ENCODE measurements at places on chromosomes 2 and 18.

DNA sequence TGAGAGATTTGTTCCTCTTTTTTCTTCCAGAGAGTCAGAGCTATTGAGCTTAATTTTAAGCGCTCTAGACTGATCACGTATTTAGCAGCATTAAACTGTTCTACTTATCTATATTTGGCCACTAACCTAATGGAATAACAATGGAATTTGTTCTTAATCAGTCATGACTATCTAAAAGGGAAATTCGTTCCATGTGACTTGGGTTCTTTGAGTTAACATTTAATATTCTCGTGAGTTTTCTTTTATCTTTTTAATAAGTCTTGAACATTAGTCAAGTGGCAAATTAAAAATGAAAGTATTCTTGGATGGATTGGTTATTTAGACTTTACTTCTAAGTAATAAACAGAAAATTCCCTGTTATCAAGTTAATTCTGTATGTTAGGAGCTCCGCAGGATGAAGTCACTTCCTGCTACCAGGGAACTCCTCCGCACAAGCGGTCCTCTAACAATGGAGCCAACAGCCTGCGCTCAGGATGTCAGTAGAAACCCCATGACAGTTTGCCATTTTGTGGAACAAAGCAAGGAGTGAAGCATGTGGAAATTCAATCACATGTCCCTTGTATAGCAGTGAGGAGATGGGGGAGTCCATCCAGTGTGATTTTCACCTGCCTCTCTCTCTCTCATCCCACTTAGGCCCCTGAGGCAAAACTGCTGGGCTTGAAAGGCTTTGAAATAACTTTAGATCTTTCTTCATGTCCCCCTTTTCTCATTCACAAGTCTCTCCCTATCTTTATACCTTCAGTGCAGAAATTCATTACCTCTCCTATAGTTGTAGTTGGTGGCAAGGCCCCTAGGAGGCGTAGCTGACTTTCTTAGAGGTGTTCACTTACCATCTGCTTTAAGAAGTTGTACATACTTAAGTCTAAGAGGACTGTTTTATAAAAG lies 138.1 kb downstream of the WDR7 start:
- no peak for DNase-seq

DNA sequence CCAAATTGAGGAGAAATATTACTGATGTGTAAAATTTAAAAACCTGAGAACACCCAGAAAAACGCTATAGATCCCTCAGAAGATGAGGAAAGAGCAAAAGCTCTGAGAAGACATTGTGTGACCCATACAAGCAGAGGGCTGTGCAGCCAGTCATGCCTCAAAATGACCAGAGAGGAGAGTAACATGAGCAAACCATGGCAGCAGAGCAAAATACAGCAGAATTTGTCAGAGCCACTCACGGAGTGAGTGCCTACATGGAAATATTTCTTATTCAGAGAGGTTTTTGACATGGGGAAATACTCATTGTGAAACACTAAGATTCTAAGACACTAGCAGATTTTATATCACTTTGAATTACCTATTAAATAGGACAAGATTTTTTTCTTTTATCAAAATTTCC lies 96.8 kb upstream of the DNAJC10 start:
- no peak for DNase-seq

- no peak for DNase-seq
Measured at GRCh38 chr2:57728691-57729090, 317.9 kb upstream of the VRK2 start.

DNA sequence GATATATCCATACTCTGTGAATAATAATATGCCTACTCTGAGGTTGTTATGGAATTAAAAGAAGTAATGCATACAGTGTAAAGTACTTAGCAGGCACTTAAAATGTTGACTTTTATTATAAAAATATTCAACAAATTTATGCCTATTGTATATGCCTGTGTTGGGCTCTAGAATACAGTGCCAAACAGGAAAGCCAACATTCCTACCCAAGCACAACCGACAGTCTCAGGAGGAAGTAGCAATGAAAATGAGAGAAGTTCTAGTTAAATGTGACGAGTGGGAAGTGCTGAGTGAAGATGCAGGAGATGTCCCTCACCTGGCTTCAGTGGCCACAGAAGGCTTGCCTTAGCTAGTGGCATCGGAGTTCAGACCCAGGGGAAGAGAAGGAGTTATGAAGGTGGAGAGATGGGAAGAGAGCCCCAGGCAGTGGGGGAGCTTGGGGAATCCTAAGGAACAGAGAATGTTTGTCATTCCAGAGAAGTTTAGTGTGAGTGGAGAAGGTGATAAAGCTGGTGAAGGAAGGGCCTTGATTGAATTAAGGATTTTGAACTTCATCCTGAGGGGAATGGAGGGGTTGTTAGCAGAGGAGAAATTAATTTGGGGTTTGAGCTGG lies 105.4 kb upstream of the CNGA3 start:
- no peak for DNase-seq

GRCh38 chr2:64396001-64396400 lies 58.0 kb upstream of the LGALSL start:
- no peak for DNase-seq

GRCh38 chr2:8544786-8545694 lies 136.8 kb upstream of the ID2 start:
- DNase-seq: peak; percentile 62

GRCh38 chr2:45890819-45891218 lies 239.3 kb downstream of the PRKCE start:
- DNase-seq: peak; percentile 44

DNA sequence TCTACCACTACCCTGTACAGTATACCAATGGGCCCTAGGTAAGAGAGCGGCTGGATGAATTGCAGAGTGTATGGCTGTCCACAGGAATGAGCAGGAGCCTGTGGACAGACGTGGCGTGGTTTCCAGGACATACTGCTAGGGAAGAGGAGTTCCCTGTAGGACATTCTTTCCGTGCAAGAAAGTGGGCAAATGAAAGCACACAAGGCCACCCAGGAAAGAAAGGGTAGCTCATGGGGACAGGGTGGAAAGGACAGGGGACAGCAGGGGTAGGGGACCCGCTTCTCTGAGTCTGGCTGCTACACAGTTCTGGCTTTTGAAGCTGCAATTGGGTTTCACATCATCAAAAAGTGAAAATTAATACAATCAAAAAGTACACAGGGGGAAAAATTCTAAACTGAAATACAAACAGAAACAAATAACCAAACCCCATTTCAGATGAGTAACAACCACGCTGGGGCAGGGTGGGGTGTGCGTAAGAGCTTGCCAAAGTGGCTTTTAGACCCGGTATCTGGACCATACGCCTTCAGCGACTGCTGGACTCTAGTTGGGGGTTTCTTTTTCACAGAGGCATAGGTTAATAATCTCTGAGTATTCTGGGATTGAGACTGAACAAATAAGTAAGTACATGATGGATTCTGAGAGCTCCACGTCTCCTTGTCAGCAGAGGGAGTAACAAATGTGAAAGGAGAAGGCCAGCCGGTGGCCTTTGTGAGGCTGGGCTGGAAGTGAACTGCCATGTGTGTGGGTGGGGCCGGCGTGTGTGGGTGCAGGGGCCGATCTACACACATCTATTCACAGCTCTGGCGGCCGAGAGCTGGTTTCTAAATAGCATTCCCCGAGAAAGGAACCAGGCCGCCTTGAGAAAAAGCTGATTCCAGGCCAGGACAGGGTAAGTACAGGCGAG lies 84.0 kb downstream of the HDAC4 start:
- DNase-seq: no peak

GRCh38 chr18:79876497-79876896 lies 75.0 kb downstream of the SLC66A2 start:
- no peak for DNase-seq

- no peak for DNase-seq
Measured at GRCh38 chr2:236818281-236819045, 248.8 kb downstream of the ACKR3 start.

GRCh38 chr2:172908275-172908674 lies 167.4 kb upstream of the MAP3K20 start:
- no peak for DNase-seq

GRCh38 chr2:233453111-233453915 lies 99.0 kb downstream of the DGKD start:
- no peak for DNase-seq

- DNase-seq: no peak
Measured at GRCh38 chr2:125405816-125406215, 1250.1 kb upstream of the GYPC start.

- DNase-seq: no peak
Measured at GRCh38 chr2:11161747-11162146, 6.5 kb downstream of the SLC66A3 start.

DNA sequence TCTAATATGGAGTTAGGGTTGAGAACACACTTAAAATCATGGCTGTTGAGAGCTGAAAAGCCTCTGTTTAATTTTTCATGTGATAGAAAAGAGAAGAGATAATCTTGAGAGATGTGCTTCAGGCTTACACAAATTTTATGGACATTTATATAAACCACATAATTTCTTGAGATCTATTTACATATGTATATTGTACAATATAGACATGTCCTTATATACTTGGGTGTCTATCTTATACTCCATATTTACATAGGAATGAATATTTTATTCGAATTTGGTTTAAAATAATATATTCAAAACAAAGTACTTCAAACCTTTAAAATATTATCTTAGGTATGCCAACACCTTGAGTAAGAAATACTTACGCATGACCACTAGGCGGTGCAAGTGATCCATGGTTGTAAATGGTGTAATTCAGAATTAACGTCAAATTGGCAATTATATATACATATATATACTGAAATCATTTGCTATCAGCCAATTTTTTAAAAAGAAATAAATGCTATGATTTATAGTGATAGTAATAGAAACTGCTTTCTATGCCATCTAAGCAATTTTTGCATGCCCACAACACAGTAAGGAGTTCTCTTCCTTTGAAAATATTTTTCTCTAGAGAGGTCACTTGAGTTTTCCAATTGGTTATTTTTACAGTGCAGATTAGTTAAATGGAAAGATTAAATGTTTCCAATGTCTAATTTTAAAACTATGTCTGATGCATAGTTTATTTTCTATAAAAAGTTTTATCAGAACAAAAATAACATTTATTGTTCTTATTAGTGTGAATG lies 37.6 kb upstream of the SPAG16 start:
- DNase-seq: no peak

DNA sequence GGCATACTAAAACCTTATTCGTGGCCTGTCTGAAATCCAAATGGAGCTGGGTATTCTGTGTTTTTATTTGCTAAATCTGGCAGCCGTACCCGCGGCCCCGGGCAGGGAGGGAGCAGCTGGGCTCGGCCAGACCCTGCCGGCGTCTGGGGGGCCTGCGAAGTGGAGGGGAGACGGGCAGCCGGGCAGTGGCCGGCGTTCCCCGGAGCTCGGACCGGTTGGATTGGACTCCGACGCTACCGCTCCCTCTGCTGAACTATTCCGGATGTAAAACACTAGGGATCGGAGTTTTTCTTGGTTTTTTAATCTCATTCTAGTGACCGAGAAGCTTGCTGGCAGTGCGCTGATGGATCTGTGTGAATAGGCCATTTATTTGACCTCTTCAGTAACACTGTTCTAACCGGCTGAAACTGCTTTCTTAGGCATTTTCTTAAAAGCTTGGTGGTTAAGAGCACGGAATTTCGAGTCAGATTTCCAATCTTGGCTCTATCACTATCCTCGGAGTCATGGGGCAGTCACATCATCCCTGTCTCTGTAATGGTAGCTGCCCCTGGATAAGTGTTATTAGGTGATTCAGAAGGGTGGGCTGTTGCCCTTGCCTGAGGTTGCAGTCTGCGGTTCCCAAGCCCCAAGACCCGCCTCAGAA lies 694 bp downstream of the UNC50 start:
- no peak for DNase-seq

- no peak for DNase-seq
Measured at GRCh38 chr2:13768274-13768673, 864.2 kb upstream of the LRATD1 start.

- DNase-seq: no peak
Measured at GRCh38 chr18:45059695-45060094, 379.0 kb downstream of the SETBP1 start.

- no peak for DNase-seq
Measured at GRCh38 chr2:100268986-100269385, 53.3 kb downstream of the LONRF2 start.

DNA sequence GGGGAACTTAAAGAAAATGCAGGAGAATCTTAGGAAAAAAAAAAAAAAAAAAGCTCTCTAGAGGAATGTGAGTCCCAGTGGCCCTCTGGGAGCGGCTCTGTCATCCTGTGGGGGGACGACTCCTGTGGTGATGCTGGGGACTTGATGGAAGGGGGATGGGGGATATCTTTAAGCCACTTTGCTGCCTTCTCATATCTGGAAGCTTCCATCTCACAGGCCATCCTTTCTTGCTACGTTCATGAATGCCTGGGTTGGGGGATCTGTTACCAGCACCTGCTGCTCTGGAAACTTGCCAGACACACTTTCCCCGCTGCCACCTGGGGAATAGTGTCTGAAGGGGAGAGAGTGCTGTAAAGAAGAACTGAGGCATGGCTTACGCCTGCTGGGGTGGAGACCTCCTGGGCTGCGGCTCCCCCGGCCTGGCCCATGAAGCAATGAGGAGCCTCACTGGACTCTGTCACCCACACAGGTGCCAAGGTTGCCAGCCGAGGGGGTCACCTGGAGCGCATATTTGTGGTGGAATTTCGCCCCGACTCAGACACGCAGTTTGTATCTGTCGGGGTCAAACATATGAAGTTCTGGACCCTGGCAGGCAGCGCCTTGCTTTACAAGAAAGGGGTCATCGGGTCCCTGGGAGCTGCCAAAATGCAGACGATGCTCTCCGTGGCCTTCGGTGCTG lies 92.8 kb downstream of the RTN4 start:
- DNase-seq: no peak

DNA sequence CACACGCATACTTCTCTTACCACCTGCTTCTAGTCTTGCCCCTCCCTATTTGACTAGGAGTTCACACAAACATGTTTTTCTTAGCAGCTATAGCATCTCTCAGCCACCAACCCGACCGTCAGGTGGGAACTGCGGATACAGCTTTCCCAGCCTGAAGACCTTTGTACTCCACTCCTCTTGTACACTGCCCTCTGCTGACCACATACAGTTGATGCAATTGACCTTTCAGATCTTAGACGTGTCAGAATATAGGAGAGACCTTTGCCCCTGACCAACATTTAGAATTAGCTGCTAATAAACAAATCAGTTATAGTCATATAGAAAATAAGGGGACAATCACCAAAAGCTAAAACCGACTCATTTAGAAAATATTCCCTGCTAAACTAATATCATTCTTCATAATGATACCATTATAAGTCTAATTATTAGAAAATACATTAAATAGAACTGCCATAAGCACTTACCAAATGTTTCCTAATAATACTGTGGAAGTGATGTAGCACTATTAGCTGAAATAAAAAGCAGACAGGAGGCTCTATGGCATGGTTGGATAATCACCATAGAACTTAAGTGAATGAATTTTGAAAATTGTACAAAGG lies 208.4 kb downstream of the RAD51AP2 start:
- DNase-seq: no peak
